ENCODE measurements at places on chromosomes 3 and 15.

- DNase-seq = no peak
Measured at GRCh38 chr3:158470944-158471638, 99.9 kb upstream of the MLF1 start.

GRCh38 chr3:38097446-38098375 is 39.2 kb downstream of the ACAA1 start:
- DNase-seq = no peak

DNA sequence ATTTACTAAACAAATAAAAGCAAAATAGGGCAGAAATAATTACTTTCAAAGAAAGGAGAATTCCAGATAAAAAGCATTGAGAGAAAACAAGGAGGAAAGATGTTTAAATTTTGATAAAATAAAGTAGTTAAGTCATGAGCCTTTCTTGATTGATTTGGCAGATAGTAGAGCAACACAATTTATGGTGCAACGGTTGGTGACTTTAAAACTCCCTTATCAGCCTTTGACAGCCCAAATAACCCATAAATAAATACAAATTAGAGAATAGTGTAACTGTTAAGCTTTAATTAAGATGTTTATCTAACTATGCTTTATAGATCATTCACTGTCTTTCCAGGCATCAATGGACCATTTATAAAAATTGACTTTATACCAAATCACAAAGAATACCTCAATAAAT is 54.0 kb upstream of the EIF1B start:
- no peak for DNase-seq

GRCh38 chr15:37860896-37861295 is 73.5 kb upstream of the TMCO5A start:
- no peak for DNase-seq

GRCh38 chr3:177426106-177426877 is 229.0 kb upstream of the TBL1XR1 start:
- no peak for DNase-seq

DNA sequence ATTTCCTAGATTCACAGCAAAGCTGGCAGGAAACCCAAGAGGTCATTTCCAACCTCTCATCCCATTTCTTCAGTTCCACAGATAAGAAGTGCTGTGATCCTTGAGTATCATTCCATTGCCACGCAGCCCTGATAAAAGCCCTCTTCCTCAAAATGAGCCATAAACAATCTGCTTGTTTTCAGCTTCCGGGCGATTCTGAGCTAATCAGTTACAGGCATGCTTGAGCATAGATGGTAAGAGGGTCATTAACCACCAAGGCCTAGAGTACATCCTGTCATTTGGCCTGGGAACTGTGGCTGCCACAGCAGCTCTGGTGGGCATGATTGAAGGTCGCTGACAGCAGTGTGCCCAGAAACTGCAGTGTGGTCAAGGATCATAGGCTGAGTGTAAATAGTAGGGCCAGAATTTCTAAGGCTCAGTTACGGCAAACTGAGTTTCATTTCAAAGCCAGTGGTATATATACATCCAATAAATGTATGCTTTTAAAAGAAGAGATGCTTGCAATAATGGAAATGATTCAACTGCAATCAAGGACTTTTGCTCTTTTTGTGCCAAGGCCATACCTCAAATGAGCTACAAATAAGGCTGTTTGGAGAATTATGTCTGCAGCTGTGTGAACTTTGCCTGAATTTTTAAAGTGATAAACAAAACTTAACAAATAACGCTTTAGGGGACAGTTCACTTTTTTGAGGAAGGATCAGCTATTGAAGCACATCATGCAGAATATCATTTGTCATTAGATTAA is 47.3 kb downstream of the P3H2 start:
- DNase-seq = no peak

GRCh38 chr15:93126148-93126547 is 37.1 kb upstream of the RGMA start:
- no peak for DNase-seq

- no peak for DNase-seq
Measured at GRCh38 chr15:85974742-85975141, 104.9 kb upstream of the AGBL1 start.

- no peak for DNase-seq
Measured at GRCh38 chr3:154102225-154102624, 19.0 kb upstream of the ARHGEF26 start.

- no peak for DNase-seq
Measured at GRCh38 chr15:77822631-77823230, 190.0 kb upstream of the LINGO1 start.
